ENCODE measurements at places on chromosomes 16 and 17.

- no peak for DNase-seq
Observed at GRCh38 chr17:20157001-20157310, 147.8 kb downstream of the SPECC1 start.

- no peak for DNase-seq
Observed at GRCh38 chr16:77591347-77591746, 131.0 kb upstream of the NUDT7 start.

DNA sequence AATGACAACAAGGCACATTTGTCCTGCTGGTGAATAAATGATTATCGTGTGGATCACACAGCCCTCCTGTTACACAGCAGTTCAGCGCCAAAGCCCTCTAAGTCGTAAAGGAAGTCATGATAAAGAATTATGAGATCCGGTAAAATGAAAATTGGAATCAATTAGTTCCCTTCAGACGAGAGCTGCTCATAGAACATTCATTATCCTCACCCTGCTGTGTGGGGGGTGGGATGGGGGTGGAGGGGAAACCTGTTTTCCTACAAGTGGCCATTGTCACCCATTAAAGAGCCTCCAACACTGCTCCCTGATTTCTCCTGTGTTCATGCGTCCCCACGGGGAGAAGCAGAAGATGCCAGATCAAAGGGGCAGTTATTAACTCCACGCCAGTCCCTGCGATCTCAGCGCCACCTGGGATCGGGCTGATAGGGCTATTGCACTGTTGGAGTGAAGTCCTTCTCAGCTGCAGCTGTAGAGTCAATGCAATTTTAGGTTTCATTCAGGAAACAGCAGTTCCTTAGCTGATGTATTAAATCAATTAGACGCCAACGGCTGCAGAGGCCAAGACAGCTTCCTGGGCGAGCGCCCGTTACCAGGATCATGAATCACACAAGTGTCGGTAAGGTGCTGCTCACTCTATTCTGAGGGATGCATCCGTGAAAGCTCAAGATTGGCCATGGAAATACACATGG lies 19.2 kb upstream of the CACNG4 start:
- DNase-seq: no peak

GRCh38 chr17:12738624-12739023 lies 50.7 kb upstream of the ARHGAP44 start:
- no peak for DNase-seq

DNA sequence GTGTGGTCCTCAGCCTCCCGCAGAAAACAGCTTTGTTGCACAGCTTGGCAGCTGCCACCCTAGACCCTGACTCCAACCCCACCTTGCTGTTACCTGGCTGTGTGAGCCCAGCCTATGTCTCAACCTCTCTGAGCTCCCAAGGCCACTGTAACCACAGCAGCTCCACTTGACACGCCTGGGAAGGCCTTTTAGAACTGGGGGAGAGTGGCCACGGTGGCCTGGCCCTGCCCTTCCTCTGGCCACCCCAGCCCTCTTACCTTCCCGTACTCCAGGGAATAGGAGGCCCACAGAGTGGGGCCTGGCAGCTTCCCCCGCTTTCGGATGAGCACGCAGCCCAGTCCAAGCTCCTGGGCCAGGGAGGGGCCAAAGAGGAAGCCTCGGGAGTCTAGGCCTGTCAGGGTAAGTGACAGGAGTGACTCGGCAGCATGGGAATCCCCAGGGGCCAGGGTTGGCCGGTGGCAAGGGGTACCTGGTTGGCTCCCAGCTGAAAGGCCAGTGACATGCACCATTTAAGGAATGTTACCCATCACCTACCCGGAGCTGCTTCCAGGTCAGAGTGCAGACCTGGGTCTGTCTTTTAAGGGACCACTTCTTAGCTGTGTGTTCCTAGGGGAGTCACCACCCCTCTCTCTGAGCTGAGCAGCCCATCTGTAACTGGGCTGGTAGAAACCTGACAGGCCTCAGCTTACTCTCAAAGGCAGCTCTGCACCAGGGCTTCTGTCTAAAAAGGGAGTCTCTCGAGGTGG lies 1.4 kb downstream of the APRT start:
- DNase-seq: peak; percentile 62
